Osteocyte (in vitro differentiated cells): ENCODE measurements at places on chromosomes 7 and 10.

- DNase-seq = no peak
Observed at GRCh38 chr7:46414946-46415345, 493.9 kb upstream of the IGFBP3 start.

- no peak for DNase-seq
Observed at GRCh38 chr7:139620676-139621344, 97.3 kb downstream of the CLEC2L start.

DNA sequence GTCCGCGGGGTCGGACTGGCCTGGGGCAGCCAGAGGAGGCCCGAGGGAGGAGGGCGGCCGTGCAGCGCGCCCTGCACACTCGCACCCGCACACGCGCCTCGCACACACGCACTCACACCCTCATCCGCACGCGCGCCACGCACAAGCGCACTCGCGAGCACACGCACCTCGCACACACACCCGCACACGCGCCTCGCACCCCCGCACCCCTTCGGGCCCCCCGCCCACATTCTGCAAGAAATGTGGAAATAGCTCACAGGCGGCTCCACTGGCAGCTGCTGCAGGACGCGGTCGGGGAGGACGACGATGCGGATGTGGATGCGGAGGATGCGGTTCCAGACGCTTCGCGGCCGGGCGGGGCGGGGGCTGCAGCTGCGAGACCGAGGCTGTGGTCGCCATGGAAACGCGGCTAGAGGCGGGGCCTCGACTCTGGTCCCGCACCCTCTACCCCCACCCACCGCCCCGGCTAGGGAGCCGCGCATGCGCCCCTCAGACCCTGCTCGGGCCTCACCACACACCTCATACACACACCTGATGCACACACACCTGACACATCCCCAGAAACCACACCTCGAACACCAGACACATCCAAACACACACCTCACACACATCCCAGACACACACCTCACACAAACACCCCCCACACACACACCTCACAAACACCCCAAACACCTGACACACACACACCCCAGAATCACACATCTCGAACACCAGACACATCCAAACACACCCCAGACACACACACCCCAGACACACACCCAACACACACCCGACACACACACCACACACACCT, at the start of gene CALY:
TSS of gene CALY (minus strand) at position 320 of the 793 bp plus-strand sequence. CDS start 7,907 bp downstream, outside the sequence.
- peak; percentile 86 for DNase-seq

GRCh38 chr7:35866186-35866585, 65.3 kb downstream of the SEPTIN7 start:
- no peak for DNase-seq

DNA sequence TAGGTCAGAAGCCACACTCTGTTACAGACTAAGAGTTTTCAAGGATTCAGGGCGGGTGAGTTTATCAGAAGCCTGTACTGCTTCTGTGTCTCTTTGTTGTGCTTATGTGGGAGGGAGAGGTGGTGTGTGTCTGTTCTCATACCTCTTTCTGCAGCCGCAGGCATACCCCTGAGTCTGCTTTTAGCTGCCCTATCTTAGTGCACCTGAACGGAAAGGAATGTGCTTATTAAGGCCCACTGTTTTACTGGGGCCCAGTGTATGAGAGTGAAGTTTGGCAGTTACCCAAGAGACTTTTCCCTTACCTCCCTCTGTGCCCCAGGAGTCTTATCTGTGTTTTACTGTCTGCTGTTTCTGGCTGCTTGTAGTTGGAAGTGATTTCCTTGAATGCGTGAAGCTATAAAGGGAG, 104.3 kb downstream of the TYW1 start:
- DNase-seq = no peak

DNA sequence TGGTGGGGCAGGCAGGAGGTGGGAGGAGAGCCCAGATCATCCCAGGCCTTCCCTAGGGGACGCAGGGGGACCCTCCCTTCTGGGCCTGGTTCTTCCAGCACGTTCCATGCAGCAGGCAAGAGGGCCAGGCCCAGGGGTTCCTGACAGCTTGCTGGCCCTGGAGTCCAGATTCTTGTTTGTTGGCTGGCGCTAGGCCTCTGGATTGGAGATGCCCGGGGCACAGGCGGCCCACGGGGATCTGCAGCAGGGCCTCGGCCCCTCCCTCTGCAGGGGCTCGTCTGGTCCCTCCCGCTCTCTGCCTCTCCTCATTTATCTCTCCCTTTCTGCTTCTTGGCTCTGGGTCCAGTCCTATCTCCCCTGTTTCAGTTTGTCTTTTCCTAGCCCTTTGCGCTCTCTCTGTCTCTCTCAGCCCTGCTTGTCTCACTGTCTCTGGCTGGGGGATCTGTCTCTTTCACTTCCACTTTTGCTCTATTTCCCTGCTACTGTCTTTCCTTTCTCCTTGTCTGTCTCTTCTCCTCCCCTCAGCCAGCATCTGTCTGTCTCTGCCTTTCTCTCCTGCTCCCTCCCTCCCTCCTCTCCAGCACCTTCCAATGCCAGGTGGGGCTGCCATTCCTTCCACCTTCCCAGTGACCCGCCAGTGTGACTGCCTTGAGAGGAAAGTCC, 1.1 kb upstream of the AQP1 start:
- no peak for DNase-seq

DNA sequence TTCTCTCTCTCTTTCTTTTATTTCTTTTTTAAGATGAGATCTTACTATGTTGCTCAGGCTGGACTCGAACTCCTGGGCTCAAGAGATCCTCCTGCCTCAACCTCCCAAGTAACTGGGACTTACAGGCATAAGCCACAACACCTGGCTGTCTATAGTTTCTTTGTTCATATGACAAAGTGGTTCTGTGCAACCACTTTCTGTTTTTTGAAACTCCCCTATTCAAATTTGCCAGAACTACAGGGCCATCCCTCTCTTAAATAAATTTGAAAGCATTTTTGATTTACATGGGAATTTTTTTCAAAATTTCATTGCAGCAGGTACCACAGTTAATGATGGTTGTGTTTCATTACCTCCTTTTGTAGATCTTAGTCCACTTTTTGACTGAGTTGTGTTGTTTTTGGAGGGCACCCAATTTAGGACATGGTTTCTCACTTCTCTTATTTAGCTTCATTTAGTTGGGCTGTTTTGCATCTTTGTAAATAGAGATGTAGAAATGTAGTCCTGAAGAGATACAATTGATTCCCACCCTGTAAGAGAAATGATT, 119.2 kb downstream of the LRRC4 start:
- DNase-seq = no peak

- no peak for DNase-seq
Observed at GRCh38 chr7:151715666-151716315, 161.1 kb downstream of the PRKAG2 start.

- peak; percentile 38 for DNase-seq
Observed at GRCh38 chr7:149449897-149450296, 11.0 kb downstream of the ZNF777 start.

- DNase-seq = no peak
Observed at GRCh38 chr7:130397758-130398073, 17.4 kb downstream of the CPA1 start.

DNA sequence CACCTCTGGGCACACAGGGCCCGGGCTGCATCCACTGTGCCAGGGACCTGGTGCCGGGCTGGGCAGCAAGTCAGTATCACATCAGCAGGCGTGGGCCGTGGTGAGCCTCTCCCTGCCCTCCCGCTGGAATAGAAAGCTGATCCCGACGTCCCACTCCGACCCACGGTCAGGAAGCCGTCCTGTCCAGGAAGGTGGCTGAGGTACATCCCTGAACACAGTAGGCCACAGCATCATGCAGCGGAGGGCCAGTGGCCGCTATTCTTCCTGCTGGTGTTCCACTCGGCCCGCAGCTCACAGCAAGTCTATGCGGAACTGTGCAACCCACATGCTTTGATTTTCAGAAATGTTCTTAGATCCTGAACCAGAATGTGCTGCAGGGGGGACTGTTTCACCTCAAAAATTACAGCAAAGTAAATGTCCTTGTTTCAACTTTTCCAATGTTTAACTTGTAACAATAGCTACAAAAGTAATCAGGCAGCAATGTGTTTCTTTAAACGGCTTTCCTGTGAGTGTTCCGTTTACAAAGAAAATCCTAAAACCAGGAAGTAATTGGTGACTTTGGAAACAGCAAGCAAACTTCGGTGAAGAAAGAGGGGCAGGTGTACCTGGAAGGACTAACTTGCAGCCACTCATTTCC, 676 bp upstream of the GPR146 start:
- no peak for DNase-seq

DNA sequence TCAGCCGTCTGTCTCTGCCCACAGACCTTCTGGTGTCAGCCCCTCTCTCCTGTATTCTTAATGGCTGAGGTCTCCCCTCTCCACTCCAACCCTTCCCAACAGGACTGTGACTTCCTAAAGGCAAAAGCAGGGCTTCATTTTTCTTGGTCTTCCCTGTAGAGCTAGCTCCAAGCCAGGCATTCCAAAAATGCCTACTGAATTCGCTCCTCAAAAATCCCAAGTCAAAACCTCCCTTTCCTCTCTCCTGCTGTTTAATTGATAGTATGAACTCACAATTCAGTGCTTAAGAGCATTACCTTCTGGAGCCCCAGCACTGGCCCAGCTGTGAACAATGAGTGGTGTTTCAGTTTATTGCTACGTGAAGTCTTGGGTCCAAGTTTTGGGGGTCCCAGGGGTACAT, 628.4 kb downstream of the PARD3 start:
- DNase-seq = no peak

DNA sequence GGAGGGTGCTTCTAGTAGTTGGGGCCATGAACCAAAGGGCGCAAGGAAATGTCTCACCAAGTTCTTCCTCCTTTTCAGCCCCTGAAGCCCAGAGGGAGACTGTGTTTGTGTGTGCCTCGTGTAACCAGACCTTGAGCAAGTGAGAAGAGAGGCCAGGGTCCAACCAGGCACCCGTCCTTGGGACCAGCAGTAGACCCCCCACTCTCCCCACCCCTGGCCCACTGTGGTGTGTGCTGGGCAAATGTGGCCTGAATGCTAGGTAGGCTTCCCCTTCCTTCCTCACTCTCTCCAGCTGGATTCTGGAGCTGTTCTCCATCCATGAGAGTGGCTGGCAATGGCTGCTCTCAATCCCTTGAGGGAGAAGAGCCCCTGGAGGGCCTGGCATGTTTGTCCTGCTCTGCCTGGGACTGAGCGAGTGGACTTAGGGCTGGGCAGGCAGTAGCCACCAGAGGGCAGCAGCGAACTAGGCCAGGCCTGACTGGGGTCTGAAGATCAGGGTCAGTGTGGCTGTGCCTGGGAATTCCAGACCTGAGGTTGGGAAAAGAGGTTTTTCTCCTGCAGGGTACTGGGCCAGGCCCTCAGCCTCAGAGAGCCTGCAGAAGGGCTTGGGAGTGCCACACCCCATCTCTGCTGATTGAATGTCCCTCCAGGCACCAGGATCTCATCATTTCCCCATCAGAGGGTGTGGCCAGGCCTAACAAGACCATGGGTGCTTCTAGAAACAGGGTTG, 12.5 kb downstream of the SFRP5 start:
- DNase-seq = peak; percentile 90

GRCh38 chr10:74862625-74863024, 36.2 kb downstream of the KAT6B start:
- DNase-seq = no peak

DNA sequence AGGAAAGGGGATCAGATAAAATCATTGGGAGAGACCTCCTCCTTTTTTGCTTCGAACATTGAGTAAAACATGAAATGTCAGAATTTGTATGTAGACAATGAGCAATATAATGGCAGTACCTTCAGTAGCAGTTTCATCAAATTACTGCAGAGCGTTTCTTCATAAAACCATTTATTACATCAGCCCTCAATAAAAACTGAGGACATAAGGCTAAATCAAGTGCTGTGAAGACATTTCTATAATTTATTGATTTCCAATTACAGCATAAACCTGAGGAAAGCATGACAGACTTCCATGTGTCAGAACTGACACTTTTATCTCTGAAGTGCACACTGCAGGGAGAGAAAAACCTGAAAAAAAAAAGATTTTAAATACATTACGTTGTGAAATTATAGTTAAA, 172.6 kb upstream of the ZNF804B start:
- DNase-seq = no peak

DNA sequence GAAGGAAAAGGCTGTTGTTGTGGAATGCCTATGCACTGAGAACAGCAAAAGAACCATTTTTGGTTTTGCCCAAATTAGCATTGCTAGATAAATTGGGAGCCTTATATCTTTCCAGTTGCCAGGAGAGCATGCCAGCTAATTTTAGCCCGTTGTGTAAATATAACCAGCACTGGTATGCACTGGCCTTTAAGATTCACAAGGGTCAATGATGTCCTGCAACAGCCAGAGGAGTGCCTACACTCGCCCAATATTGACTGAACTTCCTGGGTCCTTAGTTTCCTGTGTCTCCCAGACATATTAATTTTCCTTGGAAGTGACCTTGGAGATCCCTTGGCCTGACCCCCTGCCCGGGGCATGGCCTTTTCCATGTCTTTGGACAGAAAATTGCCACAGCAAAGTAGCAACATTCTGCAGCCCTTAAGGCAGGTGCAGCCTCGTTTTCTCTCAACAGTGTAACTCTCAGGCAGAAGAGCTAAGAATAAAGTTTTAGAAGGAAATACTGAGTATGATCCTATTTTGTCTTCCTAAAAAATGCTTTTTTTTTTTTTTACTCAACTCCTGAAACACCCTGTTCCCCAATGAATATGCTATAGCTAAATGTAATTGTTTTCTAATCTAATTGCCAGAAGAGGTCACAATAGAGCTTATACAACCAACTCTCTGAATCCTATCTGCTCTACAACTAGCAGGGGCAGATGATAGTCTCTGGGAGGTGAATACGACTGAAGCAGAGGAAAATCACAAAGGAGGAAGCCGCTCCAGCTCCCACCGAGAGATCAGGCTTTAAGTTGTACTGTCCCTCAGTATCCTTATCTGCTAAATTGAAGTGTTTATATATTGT, 131.9 kb upstream of the PCGF5 start:
- DNase-seq = no peak

GRCh38 chr7:103922407-103922806, 67.1 kb downstream of the RELN start:
- DNase-seq = no peak

DNA sequence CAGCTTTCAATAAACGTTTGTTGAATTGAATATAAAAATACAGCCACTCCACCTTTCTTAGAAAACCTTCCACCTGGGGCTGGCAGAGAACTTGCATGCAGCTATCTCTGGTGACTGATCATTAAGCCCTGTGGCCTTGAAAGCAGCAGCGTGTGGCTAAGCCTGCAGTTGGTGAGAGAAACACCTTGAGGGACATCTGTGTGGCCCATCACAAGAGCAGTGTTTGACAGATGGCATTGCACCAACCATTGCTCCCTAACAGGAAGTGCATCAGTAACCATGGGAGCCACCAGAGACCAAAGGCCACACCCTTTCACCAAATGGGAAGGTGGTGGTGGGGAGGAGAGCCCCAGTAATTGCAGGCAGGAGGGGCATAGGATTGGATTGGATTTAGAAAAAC, 22.4 kb downstream of the RHOBTB1 start:
- no peak for DNase-seq

DNA sequence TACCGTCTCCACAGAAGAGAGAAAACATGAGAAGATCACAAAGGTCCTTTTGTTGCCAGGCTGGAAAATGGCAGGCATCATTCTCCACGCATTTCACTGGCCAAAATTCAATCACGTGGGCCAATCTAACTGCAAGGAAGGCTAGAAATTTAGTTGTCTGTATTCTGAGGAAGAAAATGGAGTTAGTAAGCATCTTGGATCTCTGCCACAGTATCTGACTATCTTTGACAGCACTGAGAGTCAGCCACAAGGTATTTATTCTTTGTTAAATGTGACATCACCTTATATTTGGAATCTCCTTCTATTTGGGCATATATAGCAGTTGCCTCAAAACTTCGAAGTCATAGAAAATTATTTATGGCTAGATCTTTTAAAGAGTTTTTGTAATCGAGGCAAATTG, 213.9 kb downstream of the NSUN6 start:
- DNase-seq = no peak

- DNase-seq = no peak
Observed at GRCh38 chr10:100146875-100147650, 38.8 kb downstream of the ERLIN1 start.
